ENCODE measurements at places on chromosomes 16 and 17. TPM values are rescaled to one million over a fixed set of nuclear protein-coding genes. Genes with fewer than 3 reads are reported as not detected.

The KRT222 gene
- 0.18 TPM for total RNA-seq

The OR3A3 gene
- total RNA-seq: not detected

The TIMP2 gene
- 30.3 TPM for total RNA-seq

The PRKCB gene
- 7.0 TPM for total RNA-seq

The TNFRSF12A gene
- total RNA-seq: 148 TPM

- no peaks in the 10 kb centered on the region for H3K4me1 ChIP-seq
- H3K27ac ChIP-seq: no peak overlapping the region
- no peak overlapping the region for H3K4me3 ChIP-seq
- no peak for DNase-seq
- H3K27me3 ChIP-seq: no peaks in the 10 kb centered on the region
- 0 out of 2 replicates have a peak, but pooled peaks cover 6% of the 10 kb centered on the region for H3K36me3 ChIP-seq
Observed at GRCh38 chr16:72997141-72997542, 50.8 kb downstream of the ZFHX3 start.

DNA sequence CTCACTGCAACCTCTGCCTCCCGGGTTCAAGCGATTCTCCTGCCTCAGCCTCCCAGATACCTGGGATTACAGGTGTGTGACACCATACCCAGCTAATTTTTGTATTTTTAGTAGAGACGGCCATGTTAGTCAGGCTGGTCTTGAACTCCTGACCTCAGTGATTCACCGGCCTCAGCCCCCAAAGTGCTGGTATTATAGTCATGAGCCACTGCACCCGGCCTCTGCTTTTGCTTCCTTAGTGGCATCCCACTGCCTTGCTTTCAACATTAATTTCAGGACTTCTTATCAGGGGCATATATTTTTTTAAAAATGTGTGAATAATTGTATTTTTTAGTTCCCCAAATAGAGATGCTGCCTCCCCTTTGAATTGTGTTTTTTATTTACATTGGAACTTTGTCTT lies 98.8 kb downstream of the SYCE1L start:
- DNase-seq: no peak
- H3K4me1 ChIP-seq: no peaks in the 10 kb centered on the region
- no peak overlapping the region for H3K4me3 ChIP-seq
- no peaks in the 10 kb centered on the region for H3K36me3 ChIP-seq
- H3K27ac ChIP-seq: no peak overlapping the region

- DNase-seq: no peak
- no peaks in the 10 kb centered on the region for H3K4me1 ChIP-seq
- H3K4me3 ChIP-seq: peak overlapping the region; percentile 68
- H3K36me3 ChIP-seq: peaks cover 19% of the 10 kb centered on the region
Observed at GRCh38 chr17:82098939-82099763, 1.1 kb upstream of the FASN start.

- H3K36me3 ChIP-seq: no peaks in the 10 kb centered on the region
- H3K4me3 ChIP-seq: no peak overlapping the region
- no peak overlapping the region for H3K27ac ChIP-seq
Observed at GRCh38 chr17:17354560-17355349, 51.6 kb downstream of the NT5M start.

DNA sequence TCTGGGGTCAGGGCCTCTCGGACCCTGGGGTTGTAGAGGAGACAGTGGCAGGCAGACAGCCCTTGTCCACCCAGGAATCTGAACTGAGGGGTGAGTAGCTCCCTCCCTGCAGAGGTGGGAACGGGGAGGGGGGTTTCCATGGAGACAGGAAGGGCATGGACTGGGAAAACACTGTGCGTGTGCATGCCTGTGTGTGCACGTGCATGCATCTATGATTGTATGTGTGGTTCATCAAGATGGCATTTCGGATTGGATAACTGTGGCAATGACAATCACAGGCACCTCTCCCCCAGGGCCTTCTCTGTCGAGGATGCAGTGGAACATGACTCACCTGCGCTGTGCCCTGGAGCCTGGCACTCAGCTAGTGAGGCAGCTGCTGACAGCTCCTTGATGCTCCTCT lies 6.1 kb upstream of the CD300C start:
- H3K4me3 ChIP-seq: no peak overlapping the region
- H3K27ac ChIP-seq: no peak overlapping the region
- H3K4me1 ChIP-seq: no peaks in the 10 kb centered on the region
- DNase-seq: no peak

- no peak overlapping the region for H3K27ac ChIP-seq
- no peaks in the 10 kb centered on the region for H3K4me1 ChIP-seq
Observed at GRCh38 chr17:21508211-21508610, 132.1 kb downstream of the KCNJ12 start.

DNA sequence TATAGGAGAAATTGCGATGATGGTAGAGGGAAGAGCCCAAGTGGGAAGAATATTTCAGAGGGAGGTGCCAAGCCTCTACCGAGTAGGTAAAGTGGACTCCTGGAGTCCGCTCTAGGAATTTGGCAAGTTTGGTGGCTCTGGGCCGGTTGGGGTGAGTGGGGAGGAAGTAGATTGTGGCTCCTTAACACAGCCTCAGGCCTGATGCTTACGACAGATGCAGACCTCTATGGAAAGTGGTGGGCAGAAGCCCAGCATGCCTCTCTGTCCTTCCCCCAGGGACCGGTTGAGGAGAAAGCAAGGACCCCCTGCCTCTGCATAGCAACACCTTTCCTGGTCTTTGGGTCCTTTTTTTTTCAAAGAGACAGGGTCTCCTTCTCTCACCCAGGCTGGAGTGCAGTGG lies 55.9 kb upstream of the SIAH1 start:
- H3K4me3 ChIP-seq: no peak overlapping the region
- no peaks in the 10 kb centered on the region for H3K36me3 ChIP-seq
- H3K27me3 ChIP-seq: no peaks in the 10 kb centered on the region
- H3K27ac ChIP-seq: no peak overlapping the region
- no peak for DNase-seq
- no peaks in the 10 kb centered on the region for H3K4me1 ChIP-seq

- no peaks in the 10 kb centered on the region for H3K36me3 ChIP-seq
- no peak for DNase-seq
- no peaks in the 10 kb centered on the region for H3K27me3 ChIP-seq
- no peak overlapping the region for H3K27ac ChIP-seq
- no peaks in the 10 kb centered on the region for H3K4me1 ChIP-seq
- no peak overlapping the region for H3K4me3 ChIP-seq
Observed at GRCh38 chr16:6484935-6485334, 847.7 kb upstream of the RBFOX1 start.

DNA sequence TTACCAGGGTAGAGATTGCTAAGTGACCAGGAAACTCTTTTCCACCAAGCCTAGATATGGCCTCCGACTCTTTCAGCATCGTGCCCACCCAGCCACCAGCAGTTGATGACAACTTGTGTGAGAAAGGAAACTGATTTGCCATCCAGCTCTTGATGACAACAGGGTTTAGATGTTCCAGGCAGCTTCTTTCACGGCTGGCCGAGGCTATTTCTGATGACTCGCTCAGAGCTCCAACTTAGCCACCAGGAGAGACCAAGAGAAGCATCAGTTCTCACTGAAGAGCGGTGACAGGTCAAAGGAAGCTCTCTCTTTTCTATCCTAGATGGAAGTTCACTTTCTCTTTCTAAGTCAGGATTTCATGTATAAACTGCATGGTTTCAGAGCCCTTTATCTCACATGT lies 61.2 kb downstream of the MPHOSPH6 start:
- H3K36me3 ChIP-seq: no peaks in the 10 kb centered on the region
- H3K27me3 ChIP-seq: no peaks in the 10 kb centered on the region
- H3K27ac ChIP-seq: no peak overlapping the region
- no peaks in the 10 kb centered on the region for H3K4me1 ChIP-seq
- DNase-seq: no peak

- H3K27me3 ChIP-seq: no peaks in the 10 kb centered on the region
- peak overlapping the region; percentile 15 for H3K27ac ChIP-seq
- peak; percentile 74 for DNase-seq
- H3K36me3 ChIP-seq: peaks cover 24% of the 10 kb centered on the region
- H3K4me3 ChIP-seq: peak overlapping the region; percentile 63
Observed at GRCh38 chr16:3101018-3101840, 2.1 kb upstream of the ZSCAN10 start.

- H3K27ac ChIP-seq: no peak overlapping the region
- H3K4me3 ChIP-seq: no peak overlapping the region
- H3K36me3 ChIP-seq: 0 out of 3 replicates have a peak, but pooled peaks cover 1% of the 10 kb centered on the region
- peaks cover 15% of the 10 kb centered on the region for H3K27me3 ChIP-seq
- peaks cover 4% of the 10 kb centered on the region for H3K4me1 ChIP-seq
Observed at GRCh38 chr16:51161440-51162195, 10.5 kb upstream of the SALL1 start.

DNA sequence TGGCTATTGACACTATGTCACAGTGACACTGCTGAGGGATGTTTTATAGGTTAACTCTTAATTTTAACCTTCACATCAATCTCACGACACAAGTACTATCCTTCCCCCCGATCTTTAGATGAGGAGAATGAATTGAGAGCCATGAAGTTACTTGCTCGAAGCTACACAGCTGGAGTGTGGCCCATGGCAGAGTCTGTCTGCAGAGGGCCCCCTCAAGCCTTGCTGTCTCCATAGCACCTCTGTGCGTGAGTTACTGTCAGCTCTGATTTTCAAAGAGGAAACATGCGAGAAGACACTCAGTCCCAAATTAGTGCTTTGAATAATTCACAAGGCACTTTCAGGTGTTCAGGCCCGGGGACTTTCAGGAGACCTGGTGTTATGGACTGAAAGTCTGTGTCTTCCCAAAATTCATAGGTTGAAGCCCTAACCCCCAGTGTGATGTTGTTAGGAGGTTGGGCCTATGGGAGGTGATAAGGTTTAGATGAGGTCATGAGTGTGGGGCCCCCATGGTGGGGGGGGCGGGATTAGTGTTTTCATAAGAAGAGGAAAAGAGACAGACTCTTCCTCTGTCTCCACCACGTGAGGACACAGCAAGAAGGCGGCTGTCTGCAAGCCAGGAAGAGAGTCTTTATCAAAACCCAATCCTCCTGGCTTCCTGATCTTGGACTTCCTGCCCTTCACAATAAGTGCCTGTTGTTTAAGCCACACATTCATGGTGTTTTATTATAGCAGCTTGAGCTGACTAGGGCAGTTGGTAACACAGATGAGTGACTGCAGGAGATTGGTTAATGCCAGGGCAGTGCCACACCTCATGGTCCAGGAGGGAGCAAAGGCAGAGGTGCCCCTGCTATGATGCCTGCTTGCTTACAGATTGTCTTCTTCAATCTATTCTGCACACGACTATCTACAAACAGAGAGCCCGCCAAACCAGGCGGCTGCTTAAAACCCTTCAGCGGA lies 281.8 kb downstream of the HAPSTR1 start:
- H3K4me3 ChIP-seq: no peak overlapping the region
- DNase-seq: no peak
- H3K36me3 ChIP-seq: no peaks in the 10 kb centered on the region
